Thoracic aorta (tissue), 2 donors: ENCODE measurements at places on chromosomes 7 and 10. TPM values are rescaled to one million over a fixed set of nuclear protein-coding genes. Genes with fewer than 3 reads are reported as not detected.

The ADCY1 gene
- 0.85 TPM for total RNA-seq

The SPDYE11 gene
- not detected for total RNA-seq

The TBC1D12 gene
- 20.7 TPM for total RNA-seq

The CYP2E1 gene
- total RNA-seq: 5.3 TPM

DNA sequence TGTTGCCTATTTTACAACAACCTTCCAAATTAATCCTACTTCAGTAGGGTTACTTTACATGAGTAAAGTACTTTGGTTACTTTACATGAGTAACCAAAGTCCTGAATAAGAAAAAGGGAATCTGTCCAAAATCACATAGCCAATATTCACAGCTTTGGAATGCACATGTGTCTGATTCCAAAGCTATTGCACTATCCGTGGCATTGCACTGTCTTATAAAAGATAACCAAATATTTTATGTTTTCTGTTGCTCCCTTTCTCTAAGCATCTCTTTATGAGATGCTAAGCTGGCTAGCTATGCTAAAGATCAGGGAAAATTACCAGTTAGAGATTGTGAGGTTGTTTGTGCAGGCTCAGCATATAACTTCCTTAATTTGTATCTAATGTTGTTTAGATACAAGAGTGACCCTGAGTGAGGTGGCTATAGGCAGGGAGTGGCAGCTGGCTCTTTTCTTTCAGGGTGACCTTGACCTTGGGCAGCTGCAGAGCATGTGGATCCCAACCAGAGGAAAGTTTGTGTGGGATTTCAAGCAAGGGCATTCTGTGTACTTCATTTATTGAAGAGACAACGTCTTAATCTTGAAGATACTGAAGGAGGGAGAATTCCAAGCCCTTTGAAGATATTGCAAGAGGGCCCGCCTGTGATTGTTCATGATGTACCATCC is 366.1 kb upstream of the ANKRD30A start:
- DNase-seq: no peak

GRCh38 chr10:71921324-71922027 is 42.7 kb upstream of the CHST3 start:
- DNase-seq: peak; percentile 13

DNA sequence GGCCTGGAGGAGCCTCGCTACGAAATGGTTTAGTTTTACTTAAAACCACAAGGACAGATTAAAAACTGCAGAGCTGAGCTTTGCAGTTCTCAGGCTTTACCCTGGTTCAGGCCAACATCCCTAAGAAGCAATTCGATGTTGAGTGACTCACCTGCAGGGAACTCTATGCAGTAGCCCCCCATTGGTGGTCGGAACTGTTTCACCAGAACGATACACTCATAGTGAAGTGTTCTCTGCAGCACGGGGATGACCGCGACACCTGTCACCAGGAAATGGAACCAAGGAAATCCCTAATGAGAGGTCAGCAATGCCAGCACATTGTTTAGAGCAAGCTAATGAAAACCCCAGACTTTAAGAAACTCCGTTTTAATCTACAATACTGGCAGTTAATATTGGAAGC is 18.0 kb downstream of the NUDT5 start:
- DNase-seq: no peak

DNA sequence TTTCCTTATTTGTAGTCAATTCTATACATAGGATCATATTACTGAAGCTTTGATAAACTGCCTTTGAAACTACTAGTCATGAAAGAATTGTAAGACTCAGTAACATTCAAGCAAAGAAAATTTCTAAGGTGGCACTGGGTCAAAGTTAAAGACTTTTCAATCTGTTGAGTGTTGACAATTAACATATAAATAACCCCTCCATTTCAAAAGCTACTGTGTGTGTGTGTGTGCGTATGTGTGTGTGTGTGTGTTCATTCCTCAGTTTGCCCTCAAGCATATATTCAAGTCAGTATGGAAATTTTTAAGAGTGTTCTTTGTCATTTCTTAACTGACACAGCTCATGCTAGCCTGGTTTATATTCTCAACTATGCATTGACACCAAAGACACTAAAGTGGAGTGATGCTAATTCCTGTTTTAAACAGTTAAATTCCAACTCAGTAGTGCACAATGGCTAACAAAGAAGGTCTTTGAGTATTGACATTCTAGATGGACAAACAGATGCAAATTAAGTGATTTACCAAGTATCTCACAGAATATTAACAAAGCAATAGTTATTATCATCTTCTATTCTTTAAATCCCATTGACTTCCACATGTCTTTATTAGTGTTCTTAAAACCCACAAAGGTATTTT is 314.8 kb upstream of the GRM3 start:
- no peak for DNase-seq

- no peak for DNase-seq
Measured at GRCh38 chr10:59668096-59668495, 41.6 kb downstream of the SLC16A9 start.

- no peak for DNase-seq
Measured at GRCh38 chr7:136326045-136326609, 349.0 kb upstream of the MTPN start.
